ENCODE measurements at places on chromosomes 6 and 20.
A peak's percentile ranks its signal among the peaks of the same experiment; 100 is the strongest.

DNA sequence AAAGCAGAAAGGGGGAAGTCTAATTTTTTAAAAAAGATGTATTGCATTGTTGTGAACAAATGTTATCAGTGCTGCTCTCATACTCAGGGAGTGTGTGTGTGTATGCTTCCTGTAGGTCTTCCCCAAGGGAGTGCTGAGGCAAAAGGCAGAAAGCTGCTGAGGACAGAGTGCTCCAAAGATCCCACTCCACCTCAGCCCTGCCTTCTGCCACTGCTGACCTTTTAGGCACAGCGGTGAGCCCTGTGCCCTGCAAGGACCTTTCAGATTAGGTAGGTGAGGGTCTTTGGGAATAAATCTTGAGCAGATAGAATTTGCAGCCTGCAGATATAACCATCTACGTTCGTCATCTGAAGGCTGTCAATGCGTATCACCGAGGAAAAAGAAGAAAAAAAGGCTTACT is 756.4 kb upstream of the MMS22L start:
- no peak for DNase-seq

DNA sequence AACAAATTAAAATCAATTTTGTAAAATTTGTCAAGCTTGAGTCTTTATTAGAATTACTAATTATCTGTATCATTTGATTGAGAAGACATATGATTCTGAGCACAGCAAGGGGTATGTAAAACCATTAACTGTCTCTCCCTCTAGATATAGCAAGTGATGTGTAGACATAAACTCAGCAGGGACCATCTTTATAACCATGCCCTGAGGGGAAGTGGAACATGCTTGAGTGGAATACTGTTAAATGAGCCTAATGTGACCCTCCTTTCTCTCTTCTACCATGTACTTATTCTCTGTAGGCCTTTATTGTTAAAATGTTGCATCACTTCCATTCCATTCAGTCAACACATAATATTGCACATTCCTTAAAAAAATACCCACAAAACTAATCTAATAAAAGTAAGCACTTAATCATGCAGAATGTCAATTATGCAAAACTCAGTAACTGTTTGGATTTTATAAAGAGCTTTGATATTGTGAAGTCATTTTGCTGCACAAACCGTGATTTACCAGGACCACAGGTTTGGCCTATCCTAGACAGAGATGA is 896.6 kb upstream of the MANEA start:
- no peak for DNase-seq

GRCh38 chr6:29530671-29531310 is 28.7 kb downstream of the UBD start:
- DNase-seq = no peak

GRCh38 chr6:26362093-26362835 is 2.7 kb upstream of the BTN3A2 start:
- DNase-seq = no peak

DNA sequence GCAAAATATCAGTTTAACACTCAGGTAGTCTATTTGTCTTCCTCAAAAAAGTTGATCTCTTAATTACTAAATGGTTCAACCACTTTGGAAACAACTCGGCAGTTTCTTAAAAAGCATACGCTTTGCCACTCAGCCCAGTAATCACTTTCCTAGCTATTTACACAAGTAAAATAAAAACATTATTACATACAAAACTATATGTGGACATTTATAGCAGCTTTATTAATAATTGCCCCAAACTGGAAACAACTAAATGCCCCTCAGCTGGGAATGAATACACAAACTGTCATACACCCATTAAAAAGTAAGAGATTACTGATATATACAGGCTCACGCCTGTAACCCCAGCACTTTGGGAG is 7.4 kb downstream of the EEF1A1 start:
- DNase-seq = no peak

DNA sequence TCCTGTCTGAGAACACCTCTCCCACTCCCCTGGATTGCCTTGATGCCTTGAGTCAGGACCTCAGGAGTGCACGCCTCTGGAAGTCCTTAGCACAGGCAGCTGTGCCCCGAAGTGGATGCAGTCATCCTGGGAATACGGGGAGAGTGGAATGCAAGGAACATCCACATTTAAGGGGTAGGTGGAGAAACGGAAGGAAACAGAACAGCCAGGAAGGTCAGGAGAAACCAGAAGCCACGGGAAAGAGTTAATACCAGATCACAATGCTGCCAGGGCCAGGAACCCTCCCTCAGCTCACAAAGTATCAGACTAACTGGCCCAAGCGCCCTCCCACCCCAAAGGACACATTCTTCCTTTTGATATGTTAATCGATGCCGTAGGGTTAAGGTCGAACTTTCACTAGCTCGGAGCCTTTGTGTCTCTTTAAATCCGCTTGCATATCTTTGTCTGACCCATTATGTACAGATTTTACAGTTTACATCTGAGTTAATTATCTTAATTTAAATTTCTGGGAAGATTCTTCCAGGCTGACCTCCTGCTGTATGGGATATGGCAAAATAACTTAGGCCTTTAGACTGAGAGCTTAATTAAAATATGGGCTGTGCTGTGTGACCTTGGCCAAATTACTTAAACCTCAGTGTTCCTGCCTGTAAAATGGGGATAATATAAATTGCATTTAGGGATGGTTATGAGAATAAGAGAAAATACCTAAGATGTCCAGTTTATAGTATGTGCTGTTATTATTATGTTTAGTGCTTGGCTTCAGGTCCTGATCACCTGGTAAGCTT is 24.0 kb upstream of the CCND3 start:
- no peak for DNase-seq

DNA sequence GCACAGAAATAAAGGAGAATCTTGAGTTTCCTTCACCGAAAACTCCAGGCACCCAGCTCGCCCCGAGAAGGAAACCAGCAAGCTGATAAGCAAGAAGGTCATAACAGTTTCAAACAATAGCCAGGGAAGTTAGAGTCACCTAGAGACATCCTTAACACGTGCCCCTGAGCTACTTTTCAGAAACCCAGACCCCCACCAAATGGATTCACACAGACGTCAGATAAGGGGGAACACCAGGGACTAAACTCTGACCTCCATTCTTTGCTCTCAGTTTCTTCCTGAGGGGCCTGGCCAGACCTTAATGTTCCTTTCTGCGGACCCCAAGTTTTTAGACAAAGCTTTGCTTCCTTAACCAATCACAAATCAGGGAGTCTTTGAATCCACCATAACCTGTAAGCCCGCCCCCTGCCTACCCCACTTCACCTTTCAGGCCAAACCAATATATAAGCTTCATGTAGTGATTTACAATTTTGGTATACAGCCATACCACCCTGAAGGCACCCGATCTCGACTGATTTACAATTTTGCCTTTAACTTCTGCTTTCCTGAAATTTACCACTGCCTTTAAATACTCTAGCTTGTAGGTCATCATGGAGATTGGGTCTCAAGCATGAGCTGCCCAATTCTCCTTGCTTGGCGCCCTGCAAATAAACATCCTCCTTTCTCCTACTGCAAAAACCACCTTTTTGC is 11.7 kb downstream of the SOD2 start:
- no peak for DNase-seq

- no peak for DNase-seq
Observed at GRCh38 chr6:38867726-38868125, 152.6 kb downstream of the DNAH8 start.

- DNase-seq = no peak
Observed at GRCh38 chr20:35871259-35871771, 83.0 kb downstream of the SCAND1 start.

GRCh38 chr6:156781861-156782631 is 4.9 kb downstream of the ARID1B start:
- peak; percentile 68 for DNase-seq

GRCh38 chr6:170253910-170254269 is 37.0 kb downstream of the DLL1 start:
- no peak for DNase-seq

DNA sequence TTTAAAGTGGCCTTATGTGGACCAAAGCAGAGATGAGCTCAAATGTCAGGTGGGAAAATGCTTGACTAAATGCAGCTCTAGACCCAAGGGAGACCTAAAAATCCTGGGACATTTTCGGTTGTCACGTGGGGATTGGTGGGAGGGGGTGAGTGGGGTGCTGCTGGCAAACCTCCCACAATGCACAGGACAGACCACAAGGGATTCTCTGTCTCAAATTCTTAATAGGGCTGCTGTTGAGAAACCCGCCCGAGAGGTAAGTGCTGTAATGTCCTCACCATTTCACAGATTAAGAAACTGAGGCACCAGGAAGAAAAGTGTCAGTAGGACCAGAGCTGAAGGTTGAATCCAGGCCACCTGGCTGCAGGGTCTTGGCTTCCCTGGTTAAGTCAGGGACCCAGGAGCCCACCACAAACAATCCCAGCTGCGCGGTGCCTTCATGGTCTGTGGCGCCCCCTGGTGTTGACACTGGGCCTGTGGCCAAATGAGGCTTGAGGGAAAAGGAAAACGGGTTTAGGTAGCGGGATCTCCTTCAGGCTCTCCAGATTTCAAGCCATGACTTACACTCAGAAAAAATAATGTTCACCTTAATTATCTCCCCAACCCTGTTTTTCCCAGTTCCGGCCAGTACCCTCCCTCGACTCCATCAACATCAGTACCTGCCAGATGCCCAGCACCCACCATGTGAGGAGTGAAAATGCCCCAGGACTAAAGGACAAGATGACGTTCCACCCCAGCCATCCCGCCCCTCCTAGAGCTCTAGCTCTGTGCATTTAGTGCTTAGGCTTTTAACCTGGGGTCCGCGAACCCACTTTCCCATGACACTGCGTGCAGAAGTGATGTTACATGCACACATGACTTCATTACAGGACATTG is 7.2 kb downstream of the HLA-G start:
- peak; percentile 44 for DNase-seq

DNA sequence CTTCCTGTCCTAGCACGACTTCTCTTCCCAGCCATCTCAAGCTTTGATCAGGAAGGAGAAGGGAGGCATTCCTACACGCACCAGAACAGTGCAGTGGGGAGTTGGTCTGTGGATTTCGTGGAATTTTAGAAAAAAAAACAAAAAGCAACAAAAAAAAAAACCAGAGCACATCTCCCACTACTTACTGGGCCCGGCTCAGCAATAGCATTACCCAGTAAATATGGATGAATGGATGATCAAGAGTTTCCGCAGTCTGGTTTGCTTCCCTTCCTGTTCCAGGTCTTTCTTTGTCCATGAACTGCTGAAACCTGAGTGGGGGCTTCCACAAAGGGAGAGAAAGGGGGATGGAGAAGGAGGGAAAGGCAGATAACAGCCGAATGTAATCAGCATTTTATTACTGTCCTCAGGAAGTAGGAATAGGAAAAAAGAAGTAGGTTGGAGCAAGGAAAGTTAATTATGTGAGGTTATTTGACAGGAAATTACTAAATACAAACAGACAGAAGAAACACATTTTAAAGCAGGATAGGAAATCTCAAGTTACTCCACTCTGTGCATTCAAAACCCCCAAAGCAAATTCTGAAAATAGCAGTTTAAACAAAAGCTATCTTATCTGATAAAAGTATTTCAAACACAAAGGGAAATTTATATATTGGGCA is 349.0 kb downstream of the PRL start:
- no peak for DNase-seq

DNA sequence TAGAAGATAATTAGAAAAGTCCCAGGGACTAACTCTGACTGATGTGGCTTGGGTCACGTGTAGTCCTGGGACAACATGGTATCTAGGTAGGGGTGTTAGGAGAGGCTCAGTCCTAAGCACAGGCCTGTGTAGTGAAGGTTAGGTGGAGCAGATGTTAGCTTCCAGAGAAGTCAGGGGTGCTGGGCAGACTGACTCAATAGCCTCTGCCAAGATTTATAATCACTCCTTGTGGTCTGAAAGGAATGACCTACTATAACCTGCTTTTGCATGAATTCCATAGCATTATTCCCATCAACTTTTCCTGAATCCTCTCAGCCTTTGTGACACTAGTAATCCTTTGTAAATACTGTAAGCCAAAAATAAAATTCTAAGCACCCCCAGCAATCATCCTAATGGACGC is 10.2 kb upstream of the PEX7 start:
- DNase-seq = no peak

GRCh38 chr6:22149501-22150367 is 147.1 kb downstream of the PRL start:
- no peak for DNase-seq

DNA sequence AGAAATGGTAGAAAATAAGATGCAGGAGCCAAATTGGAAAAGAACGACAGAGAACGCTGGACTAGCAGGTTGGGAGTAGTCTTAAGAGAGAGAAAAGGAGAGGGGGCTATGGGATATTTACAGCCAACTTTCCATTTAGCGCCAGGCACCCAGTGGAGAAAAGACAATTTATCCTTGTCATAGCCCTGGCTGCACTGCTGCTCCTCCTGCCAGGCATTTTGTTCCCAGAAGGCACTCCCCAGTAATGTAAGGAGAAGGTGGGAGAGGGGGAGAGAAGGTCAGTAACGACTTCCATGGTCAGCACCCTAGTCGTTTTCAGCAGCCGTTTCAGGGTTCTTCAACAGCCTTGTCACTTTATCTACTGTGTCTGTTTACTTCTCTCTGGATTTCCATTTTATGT is 159.0 kb downstream of the TRMT11 start:
- DNase-seq = no peak

DNA sequence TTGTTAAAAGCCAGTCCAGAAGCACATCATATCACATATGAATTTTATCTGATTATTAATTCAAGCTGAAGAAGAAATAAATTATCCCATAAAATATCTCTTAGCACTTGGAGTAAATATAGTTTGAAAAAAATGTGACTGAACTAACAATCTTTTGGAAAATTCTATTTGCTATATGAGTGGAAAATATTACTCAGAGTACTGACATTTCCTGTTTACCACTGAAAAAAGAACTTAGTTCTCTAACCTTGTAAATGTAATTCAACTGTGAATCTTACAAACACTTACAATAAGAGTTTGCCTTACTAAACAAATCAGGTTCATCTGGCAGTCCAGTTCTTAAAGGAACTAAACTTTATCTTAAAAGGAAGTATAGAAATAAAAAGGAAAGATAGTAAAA is 44.2 kb downstream of the MOXD1 start:
- DNase-seq = no peak

DNA sequence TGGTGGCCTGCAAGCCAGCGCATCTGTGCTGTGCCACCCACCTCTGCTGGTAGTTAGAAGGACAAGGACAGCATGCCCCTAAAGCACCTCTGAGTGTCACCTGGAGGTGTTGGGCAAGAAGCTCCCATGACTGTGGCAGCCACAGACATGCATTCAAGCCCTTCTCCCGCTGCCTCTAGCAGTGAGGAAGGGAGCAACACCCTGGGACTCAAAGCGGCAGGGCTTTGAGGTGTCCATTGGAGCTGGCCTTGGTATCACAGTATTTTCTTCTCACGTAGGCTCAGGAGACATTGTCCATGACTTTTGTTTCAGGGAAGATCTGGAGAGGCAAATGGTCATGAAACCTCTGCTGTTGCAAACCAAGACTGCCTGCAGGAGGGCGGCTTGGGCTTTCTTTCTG is 140.8 kb upstream of the RIN2 start:
- no peak for DNase-seq

DNA sequence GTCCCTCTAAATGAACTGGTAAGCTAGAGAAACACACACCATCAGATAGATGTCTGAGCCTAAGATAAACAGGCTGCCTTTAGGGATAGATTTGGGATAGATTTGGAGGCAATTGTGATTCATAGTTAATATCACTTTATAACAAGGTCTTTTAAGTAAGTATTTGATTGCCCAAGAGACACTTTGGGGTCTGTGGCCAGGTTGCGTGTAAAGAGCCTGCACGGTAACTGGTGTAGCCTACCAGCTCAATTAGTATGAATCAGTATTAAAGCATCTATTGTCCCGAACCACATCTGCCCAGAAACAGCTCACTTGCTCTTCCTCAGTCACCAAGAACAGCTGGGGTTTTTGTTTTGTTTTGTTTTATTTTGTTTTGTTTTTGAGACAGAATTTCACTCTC is 193.3 kb downstream of the SASH1 start:
- no peak for DNase-seq
